ENCODE measurements at places on chromosomes 12 and 14.

GRCh38 chr12:22287776-22288621 is 46.5 kb downstream of the ST8SIA1 start:
- DNase-seq = no peak

DNA sequence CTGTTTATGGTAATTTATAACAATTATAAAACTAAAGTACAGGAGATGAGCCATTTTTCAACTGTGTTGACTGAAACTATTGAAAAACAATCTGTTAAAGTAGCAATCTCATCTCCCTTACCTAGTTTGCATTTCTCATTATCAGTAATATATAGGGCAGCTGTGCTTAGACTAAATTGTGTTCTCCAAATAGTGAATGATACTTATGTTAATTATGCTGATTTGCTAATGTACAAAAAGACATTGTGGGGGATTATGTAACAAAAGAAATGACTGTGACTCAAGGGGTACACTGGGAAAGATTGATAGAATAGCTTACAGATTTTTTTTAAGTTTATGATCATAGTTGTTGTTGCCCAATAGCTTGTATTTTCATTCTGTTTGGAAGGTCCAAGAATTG is 207.7 kb downstream of the FUT8 start:
- DNase-seq = no peak

GRCh38 chr14:105498430-105499255 is 7.6 kb downstream of the TEDC1 start:
- DNase-seq = no peak

DNA sequence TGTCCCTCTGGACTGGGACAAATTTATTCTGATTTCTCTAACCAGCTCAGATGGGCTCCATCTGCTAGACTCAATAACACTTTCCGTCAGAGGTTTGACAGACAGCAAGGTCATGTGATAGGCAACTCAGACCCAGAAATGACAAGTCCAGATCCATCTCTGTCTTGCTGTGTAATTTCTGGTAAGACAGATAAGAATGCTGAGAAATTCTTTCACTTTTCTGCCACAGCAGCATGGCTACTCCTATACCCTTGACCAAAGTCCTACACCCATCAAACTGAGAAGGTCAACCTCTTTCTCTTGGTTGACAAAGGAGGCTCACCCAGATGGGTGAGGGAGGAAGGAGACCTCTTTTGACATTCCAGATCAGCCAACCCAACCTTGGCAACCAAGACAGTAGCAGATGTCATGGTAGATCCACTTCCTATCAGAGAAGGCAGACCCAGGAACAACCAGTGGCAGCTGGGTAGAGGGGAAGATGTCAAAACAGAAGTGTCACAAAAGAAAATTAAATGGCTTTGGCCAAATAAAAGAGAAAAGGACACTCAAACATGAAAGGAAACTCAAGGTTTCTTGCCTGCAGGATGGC is 36.9 kb upstream of the PRKAB1 start:
- DNase-seq = no peak

DNA sequence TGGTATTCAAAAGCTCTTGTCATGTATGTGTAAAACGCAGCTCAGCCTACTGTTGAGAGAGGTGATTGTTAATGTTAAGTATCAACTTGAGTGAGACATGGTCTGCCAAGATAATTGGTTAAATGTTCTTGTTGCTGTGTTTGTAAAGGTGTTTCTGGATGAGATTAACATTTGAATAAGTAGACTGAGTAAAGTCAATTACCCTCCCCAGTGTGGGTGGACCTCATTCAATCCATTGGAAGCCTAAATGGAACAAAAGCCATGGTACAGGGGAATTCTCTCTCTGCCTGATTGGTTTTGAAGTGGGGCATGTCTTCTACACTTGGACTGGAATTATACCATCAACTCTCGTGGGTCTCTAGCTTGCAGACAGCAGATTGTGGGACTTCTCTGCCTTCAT is 63.8 kb upstream of the RERGL start:
- no peak for DNase-seq
